A549 treated with ZK216348 at 1 μM for 4 hours (cell line): ENCODE measurements at places on chromosomes 12 and 14. TPM values are rescaled to one million over a fixed set of nuclear protein-coding genes. Genes with fewer than 3 reads are reported as not detected.

GPRC5D gene
- not detected in 5 replicates for total RNA-seq

KRT75 gene
- 0.12 to 0.20 TPM (median 0.16 TPM) in 4 of 5 replicates, not detected in the other for total RNA-seq

SYNDIG1L gene
- total RNA-seq: not detected in 5 replicates

CTSG gene
- total RNA-seq: not detected in 5 replicates
